ENCODE measurements at places on chromosomes 16 and 17.
A peak's percentile ranks its signal among the peaks of the same experiment; 100 is the strongest.

DNA sequence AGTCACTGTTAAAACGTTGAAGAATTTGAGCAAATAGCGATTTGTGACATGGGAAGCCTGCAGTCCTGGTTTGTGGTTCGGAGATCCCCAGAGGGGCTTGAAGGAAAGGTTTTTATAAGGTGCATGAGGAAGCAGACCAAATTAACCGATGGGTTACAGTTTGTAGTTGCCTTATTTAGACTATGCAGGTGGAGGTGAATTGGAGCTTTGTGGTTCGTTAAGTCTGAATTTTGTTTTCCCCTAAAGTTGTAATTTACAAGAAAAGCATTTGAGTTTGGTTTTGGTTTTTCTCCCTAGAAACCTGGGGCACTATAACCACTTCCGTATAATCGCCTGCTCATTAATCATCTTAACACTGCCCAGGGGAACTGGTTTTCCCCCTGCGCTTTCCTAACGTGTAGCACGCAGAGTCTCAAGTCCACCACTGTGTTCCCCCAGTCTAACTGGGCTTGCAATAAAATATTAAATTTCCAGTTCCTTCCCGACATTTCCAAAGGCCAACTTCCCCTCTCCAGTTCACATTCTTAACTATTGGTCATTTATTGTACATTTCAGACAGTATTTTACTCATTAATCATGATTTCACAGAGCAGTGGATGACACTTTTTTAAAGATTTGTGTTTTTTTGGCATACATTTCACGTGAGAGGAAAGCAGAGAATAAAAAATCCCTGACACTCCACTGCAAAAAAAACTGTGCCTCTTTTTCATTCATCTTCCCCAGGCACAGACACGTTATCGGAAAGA, 932 bp downstream of the ZNF267 start:
- no peak for DNase-seq

- peak; percentile 13 for DNase-seq
These were observed 29.4 kb downstream of the TANC2 start for GRCh38 chr17:62995377-62995885.

- no peak for DNase-seq
These were observed 1.7 kb downstream of the KCNJ12 start for GRCh38 chr17:21377705-21378396.

DNA sequence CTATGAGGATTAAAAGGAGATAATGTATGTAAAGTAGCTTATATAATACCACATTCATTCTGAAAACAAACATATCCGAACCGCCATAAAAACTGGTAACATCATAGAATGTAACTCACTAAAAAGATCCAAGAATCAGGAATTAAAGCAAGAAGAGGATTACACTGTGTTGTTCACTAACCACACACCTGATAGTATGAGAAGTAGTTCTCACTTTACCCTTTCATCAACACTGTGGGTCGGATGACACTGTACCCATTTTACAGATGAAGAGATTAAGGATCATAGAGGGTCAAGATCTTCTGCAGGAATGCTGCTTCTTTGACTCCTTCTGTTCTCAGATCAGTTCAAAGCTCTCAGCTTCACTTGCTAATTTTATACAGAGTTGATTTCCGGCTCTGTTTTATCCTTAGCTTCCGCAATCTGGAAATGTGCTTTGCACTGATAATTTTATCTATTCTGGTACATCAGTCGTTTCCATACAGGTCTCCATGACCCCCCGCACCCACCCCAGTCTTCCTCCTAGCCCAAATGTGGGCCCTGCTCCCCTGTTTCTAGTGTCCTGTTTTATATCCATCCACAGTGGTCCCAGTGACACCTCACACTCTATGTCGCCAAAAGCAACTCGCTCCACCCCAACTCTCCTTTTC, 288.6 kb upstream of the CCL2 start:
- DNase-seq: no peak

GRCh38 chr16:79800016-79800608, 199.6 kb upstream of the MAF start:
- DNase-seq: no peak

GRCh38 chr17:31688701-31689100, 170.3 kb downstream of the COPRS start:
- no peak for DNase-seq

- DNase-seq: no peak
These were observed 21.1 kb downstream of the ETV4 start for GRCh38 chr17:43524945-43525575.

DNA sequence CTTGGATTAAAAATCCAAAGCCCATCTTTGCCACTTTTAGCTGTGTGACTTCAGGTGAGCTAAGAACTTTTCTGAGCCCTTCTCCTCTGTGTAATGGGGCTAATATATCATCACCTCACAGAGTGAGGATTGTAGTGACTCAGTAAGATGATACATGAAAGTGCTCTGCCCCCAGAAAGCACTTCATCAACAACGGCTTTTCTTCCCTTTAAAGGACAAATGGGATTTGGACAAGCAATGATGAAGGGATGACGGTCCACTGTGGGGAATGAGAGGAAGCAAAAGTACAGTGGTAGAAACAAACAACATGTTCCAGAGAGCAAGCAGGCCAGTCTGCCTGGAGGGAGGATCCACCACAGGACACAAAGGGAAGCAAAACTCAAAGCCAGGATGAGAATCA, 14.3 kb upstream of the TMED6 start:
- DNase-seq: no peak

DNA sequence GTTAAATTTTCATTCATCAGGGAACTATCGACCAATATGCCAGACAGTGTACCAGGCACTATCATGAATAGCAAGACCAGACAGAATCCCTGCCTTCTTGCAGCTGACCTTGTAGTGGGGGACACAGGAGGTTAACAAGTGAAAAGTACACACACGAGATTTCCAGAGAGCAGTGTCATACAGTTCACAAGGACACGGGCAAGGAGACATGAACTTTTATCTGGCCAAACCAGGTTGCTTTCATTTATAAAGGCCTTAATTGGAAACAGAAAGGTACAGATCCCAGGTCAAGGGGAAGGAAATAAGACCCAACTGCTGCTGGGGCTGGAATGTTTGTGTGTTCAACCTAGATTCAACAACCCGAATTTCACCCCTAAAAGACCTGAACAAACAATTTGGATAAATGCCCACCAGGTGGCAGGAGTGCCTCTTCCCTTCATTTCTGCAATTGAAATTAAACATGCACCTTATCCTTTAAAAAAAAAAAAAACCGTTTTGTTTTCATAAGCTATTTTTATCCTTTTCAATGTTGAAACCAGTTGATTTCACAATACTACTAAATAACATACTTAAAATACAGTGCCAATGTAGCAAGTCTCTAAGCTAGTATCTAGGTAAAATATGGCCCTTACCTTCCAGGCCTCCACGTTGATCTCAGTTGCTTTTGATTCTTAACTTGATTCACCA, 65.9 kb downstream of the EMP2 start:
- DNase-seq: peak; percentile 40

DNA sequence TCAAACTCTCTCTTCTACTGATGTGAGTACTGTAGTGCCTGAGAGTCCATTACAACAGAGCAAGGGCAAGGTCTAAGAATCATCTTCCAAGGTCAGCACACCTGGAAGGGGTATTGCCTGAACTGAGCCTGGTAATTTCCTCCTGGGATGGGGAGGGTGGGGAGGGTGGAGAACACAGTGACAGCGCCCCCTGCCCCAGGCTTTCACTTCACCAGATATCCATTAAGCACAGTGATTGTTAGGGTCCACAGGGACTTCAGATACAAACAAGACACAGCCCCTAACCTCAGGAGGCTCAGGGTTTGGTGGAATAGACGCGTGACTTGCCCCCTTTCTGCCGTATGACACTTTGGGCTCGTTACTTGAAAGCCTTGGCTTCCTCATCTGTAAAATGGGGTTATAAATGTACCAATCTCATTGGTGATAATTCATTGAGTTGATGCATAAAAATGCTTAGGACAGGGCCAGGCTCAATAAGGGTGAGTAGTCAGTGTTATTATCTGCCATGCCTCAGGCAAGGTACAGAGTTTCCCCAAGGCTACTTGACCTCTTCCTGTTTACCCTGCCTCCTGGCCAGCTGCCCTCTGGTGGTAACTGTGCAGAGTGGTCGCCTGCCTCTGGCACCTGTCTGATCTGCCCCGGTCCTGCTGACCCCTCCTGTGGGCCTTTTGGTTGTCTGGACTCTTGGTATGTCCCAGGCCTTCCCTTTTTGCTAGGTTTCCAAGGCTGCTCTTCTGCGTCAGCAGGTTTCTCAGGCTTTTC, 13.1 kb upstream of the BRD7 start:
- DNase-seq: no peak

GRCh38 chr16:67805718-67806427, 487 bp downstream of the RANBP10 start:
- no peak for DNase-seq

DNA sequence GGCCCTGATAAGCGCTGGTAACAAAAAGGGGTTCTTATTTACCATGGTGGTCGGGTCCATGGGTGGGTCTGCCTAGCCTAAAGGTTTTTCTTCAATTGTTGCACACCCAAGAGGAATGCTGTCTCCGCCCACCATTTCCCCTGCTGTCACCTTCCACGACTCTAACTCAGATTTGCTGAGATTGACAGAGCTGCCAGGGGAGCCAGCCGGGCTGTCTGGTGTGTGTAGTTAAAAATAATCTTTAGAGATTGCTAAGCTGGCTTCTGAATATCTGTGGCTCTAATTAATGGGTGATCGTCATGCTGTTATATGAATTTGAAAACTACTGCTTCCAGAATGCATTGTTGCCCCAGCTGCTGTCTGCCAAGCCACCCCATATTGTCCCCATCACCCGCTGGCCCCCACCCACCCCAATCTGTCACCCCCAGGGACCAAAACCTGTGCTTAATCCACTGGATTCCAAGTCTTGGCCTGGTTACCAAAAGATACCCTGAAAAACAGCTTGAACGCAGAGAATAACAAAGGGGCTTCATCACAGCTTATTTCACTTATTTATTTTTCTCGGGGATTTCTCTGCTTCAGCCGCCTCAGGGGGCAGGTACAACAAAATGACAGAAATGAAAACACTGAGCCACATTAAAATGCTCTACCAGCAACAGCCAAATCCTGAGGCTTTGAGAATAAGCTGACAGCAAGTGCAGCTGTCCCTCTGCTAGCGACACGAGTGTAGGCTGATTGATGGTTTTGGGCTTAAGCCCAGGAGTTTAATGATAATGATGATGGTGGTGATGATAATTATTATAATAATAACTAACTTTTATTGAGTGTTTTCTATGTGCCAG, 46.1 kb upstream of the NLK start:
- DNase-seq: no peak

DNA sequence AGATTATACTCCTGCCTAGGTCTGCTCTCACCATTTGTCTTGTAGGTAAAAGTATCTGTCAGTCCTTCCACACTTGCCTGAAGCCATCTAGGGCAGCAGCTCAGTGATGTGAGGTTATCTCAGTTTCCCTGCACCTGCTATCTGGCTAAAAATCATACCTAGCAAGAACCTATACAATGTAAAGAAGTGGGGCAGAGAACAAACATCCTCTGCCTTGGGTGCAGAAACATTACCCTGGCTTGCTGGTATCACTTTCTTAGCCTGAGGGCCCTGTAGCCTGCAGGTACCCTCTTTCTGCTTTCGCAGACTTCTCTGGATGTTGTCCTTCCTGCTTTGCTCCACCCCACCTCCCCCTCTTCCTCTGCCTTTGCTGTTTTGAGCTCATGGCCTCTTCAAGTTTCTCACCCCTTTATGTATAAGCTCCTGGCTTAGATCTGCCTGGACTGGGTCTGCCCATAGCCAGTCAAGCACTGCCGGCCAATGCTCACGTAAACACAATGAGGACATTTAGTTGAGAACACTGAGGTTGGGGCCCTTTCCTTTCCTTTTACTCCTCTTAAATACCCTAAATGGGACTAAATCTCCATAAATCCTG, 8.7 kb upstream of the SDK2 start:
- no peak for DNase-seq

GRCh38 chr17:17034026-17034425, 8.2 kb upstream of the MPRIP start:
- DNase-seq: no peak

GRCh38 chr16:78633551-78633950, 534.1 kb downstream of the WWOX start:
- no peak for DNase-seq

DNA sequence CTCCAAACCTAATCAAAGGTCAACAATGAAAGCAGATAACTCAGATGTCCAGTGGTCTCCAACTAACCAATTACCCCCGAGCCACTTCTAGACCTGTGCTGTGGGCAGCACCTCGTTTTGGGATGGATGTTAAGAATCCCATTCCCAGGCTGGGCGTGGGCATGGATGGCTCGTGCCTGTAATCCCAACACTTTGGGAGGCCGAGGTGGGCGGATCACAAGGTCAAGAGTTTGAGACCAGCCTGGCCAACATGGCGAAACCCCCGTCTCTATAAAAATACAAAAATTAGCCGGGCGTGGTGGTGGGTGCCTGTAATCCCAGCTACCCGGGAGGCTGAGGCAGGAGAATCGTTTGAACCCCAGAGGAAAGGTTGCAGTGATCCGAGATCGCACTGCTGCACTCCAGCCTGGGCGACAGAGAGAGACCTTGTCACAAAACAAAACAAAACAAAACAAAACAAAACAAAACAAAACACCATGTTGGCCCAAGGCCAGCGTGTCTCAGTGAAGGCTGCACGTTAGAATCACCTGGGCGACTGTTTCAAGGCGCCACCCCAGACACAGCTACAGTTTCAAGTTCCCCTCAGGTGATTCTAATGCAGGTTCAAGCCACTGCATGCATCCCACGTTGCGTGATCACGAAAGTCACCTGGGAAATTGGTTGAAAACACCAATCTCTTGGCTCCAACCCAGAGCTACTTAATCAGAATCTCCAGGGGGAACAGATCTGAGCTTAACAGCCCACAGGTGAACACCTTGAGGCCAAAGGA, 21.3 kb downstream of the COX4I1 start:
- DNase-seq: no peak

GRCh38 chr16:7343243-7343642, 10.6 kb downstream of the RBFOX1 start:
- no peak for DNase-seq

DNA sequence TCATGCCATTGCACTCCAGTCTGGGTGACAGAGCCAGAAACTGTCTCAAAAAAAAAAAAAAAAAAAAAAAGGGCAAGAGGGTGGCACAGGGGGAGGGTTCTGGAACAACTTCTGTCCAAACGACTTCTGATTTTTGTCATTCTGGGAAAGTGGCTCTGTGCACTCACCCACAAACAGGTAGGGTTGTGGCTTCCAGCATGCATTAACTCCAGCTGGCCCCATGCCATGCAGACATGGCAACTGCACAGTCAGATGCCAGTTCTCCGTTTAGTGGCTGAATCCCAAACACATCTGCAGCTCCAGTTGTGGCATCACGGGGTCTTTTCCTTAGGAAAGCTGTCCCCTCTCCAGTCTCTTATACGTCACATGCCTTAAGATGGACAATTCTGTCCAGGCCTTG, 30.3 kb downstream of the B4GALNT2 start:
- DNase-seq: no peak

GRCh38 chr16:9469512-9469911, 378.1 kb downstream of the HAPSTR1 start:
- no peak for DNase-seq

DNA sequence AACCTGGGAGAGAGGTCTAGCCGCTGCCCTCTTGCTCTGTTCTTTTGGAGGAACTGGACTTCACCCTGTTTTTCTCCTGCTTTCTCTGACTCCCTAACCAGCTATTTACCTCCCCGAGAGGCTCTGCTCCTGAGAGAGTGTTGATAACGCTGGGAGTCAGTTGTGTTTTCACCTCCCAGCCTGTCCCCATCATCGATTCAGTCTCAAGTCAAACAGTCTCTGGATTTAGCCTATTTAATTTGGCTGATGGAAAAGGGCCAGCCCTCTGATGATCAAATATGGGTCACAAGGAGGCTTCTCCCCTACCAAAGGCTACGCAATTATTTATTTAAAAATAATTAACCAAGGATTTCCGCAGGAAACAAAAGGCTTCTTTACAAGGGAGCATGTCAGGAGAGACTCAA, 31.8 kb downstream of the HNF1B start:
- no peak for DNase-seq

All from stimulated activated CD4-positive, alpha-beta T cell treated with anti-CD3 and anti-CD28 coated beads, Interleukin-1b, Interleukin-23, amount 100 ng/mL, for 48 hours (primary cell).